AG08395 (cell line): ENCODE measurements at places on chromosomes 12 and 14.

DNA sequence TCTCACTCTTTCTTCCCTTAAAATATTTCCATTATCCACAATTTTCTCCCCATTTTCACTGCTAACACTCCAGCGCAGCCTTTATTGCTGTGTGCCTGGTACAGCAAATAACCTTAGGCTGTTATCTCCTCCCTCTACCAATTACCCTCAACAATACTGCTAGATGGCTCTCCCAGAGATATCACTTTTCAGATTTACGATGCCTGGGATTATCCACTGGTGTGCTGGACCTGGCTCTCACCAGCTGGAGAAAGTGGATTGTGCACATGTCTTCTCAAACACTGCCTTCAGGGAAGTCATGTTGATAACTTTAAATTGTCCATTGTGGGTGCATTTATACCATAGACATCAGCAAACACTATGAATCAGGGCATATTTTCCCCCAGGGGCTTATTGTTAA lies 101.9 kb upstream of the ADAMTS20 start:
- no peak for DNase-seq

- DNase-seq = no peak
These were observed 14.4 kb downstream of the FGD6 start for GRCh38 chr12:95202691-95203486.

DNA sequence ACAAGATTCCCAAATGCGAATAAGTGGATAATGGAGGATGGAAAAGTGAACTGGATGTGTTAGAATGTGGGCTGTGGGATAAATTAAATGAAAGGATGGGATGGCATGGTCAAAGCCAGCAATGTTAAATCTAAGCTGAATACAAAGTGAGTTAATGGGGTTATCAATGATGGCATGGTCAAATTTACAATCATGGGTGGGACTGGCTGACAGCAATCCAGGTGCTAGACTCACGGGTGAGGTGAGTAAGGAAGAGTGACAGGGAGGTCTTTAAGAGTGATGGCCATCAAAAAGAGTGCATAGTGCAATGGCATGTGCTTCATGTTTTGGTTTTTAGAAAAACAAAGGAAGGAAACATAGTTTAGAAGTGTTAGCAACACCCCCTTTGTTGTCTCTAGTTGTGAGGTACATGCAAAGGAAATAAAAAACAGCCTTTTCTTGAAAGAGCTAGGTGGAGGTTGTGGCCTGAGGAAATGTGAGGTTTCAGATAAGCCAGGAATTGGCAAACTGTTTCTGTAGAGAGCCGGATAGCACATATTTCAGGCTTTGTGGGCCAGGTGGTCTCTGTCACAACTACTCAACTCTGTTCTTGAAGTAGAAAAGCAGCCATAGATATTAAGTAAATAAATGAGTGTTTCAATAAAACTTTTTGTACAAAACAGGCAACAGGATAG lies 328.7 kb downstream of the RPL10L start:
- no peak for DNase-seq

DNA sequence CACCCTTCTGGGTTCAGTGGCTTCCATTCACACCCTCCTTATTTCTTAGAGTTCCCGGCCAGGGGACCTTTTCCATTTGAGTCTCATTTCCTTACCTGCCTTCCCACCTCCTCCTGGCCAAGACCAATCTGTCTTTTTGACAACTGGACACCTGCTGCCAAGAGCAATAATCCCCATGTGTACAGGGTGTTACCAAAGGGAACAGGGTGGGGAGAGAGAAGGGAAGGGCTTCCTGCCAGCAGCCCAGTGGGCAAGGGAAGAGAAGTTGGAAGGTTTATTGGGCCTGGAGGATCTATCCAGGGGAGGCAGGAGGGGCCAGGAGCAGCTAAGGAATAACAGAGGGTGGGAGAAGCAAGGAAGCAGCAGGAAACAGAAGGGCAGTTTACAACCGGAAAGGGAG lies 346.2 kb downstream of the C12orf75 start:
- no peak for DNase-seq

DNA sequence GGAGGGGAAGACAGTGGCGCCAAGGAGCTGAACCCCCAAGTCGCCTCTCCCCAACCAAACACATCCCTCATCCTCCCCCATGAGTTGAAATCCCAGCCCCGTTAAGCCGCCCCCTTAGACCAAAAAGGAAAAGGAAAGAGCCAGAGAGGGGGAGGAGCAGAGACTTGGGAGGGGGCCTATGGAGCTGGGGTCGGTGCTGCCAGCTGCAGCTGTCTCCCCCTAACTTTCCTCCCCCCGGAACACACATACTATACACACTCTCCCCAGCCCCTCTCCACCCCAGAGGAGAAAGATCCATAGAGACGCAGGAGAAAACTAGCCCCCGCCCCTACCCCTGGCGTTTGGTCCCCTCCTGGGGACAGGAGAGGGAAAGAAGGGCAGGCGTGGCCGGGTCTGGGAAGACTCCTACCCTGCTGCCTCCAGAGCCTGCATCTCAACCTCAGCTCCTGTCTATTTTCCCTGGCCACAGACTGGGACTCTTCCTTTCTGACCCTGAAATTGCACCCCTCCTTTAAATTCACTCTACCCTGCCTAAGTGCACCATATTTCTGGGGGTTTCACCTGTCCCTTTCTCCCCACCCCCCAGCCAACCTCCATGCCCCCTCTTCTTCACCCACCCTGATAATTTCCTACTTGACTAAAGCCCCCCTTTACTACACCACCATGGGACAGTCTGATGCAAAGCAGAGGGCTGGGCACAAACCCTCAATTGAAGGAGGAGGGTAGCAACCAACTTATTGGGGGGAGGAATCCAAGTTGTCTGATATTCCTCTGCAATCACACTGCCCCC lies 1.7 kb upstream of the HOXC9 start:
- DNase-seq = no peak

- DNase-seq = no peak
These were observed 100.6 kb upstream of the CCND2 start for GRCh38 chr12:4172999-4173398.

- DNase-seq = peak; percentile 95
These were observed 299.6 kb downstream of the PCNX1 start for GRCh38 chr14:71206766-71207371.

DNA sequence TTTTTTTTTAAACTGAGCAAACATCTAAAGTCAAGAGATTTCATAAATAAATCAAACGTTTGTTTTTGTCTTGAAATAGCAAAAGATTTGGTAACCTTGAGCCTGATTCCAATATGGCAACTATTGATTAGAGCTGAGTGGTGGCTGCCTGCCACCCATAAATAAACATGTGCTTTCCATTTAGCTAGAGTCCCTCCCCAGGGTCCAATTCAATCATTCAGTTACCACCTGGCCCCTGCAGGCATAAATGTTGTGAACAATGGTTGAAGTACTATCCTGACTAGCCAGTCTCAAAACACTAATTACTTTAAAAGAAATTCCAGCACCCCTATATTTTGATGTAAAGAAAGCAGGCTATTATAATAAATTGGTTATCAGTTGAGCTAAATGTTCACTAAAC lies 129.7 kb upstream of the GRIP1 start:
- DNase-seq = no peak

GRCh38 chr14:104439625-104440024 lies 139.9 kb upstream of the C14orf180 start:
- DNase-seq = no peak

- DNase-seq = no peak
These were observed 61.6 kb upstream of the GZMB start for GRCh38 chr14:24695265-24696241.

DNA sequence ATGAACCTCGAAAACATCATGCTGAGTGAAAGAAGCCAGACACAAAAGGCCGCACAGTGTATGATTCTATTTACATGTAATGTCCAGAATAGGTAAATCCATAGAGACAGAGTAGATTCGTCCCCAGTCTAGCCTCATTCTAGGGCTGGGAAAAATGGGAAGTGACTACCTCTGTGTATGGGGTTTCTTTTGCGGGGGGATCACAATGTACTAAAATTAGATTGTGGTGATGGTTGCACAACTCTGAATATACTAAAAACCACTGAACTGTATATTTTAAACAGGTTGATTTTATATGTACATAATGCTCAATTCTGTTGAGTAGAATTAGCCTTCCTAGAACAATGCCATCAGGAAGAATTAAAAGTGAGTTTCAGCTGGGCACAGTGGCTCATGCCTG lies 6.3 kb upstream of the RILPL2 start:
- no peak for DNase-seq

- DNase-seq = no peak
These were observed 70.5 kb downstream of the EGLN3 start for GRCh38 chr14:33880330-33880729.

GRCh38 chr14:76547831-76548230 lies 171.9 kb downstream of the ESRRB start:
- DNase-seq = no peak

DNA sequence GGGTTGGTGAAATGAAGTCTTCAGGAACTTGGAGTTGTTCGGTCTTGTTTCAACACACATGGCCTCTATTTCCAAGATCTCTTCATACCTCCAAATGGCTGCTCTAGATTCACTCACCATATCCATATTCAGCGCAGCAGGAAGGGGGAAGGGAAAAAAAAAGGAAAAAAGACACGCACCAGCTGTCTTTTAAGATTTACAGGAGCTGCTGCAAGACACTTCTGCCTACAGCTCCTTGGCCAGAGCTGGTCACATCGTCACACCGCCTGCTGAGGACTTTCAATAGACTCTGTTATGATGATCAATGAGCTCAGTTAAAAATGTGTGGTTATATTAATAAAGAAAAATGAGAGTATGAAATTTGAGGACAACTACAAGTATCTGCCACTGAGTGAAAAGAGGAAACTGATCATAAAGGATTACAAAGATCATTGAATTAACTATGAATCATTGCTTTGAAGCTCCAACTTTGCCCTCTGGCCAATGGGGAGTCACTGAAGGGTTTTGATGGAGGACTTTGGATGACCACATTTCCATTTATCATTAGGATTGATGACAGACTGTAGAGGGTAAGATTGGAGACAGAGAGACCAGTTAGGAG lies 182.1 kb upstream of the HMGA2 start:
- no peak for DNase-seq

DNA sequence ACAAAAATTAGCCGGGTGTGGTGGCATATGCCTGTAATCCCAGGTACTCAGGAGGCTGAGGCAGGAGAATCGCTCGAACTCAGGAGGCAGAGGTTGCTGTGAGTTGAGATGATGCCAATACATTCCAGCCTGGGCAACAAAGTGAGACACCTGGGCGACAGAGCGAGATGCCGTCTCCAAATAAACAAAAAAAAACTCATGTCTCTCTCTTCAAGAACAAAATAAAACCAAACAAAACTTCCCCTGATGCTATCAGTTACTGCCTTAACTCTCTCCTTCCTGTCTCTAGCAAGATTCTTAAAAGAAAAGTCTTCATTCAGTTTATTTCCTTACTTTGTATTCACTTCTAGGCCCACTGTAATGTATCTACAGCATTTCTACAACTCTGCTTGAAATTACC lies 20.8 kb downstream of the KLHL28 start:
- no peak for DNase-seq

- no peak for DNase-seq
These were observed 45.1 kb downstream of the SSH1 start for GRCh38 chr12:108812324-108812723.

- DNase-seq = no peak
These were observed 231.5 kb downstream of the SLC15A4 start for GRCh38 chr12:128592220-128592744.

GRCh38 chr12:131603106-131603938 lies 107.6 kb upstream of the SFSWAP start:
- no peak for DNase-seq

DNA sequence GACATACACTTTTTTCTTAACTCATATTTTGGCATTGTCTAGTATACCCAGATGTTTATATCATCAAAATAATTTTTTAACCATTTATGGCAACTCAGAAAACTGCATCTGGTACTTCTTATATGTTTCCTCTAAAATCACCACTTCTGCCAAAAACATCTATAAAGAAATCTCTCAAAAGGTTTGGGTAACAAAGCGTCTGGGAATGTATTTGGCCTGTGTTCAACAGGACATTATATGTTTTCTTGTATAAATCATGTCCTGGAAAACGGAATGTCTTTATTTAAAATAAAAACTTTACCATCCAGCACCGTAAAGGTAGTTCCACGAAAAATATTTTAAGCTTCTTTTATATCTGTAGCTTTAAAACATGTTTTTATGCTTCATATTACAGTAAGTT lies 36.1 kb upstream of the FBLN5 start:
- no peak for DNase-seq
